ENCODE measurements at places on chromosomes 4 and X.

- peak; percentile 71 for DNase-seq
Measured at GRCh38 chrX:124232523-124233201, 99.8 kb upstream of the TEX13D start.

- peak; percentile 38 for DNase-seq
Measured at GRCh38 chrX:13487731-13488505, 81.5 kb upstream of the EGFL6 start.

DNA sequence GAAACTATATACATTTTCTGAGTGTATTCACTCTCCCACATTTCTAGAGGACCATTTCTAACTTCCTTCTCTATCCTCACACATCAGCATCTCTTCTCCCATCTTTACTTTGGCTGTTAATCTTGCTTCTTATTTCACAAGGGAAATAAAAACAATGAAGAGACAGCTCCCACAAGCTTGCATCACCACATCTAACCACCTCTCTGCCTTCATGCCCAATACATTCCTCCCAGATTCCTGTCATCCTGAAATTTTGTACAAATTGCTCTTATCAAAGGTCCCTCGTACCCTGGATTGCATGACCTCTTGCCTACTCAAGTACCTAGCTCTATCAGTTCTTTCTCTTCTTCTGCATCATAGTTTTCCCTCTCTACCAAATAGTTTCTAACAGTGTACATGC is 215.2 kb downstream of the ANTXR2 start:
- DNase-seq, result no peak

- DNase-seq, result no peak
Measured at GRCh38 chrX:150841456-150842197, 56.8 kb downstream of the CD99L2 start.

GRCh38 chr4:153261914-153262313 is 57.7 kb downstream of the TRIM2 start:
- DNase-seq, result no peak

- peak; percentile 3 for DNase-seq
Measured at GRCh38 chrX:75968293-75968692, 183.2 kb upstream of the MAGEE2 start.

- no peak for DNase-seq
Measured at GRCh38 chrX:99469439-99469838, 940.6 kb downstream of the PCDH19 start.

DNA sequence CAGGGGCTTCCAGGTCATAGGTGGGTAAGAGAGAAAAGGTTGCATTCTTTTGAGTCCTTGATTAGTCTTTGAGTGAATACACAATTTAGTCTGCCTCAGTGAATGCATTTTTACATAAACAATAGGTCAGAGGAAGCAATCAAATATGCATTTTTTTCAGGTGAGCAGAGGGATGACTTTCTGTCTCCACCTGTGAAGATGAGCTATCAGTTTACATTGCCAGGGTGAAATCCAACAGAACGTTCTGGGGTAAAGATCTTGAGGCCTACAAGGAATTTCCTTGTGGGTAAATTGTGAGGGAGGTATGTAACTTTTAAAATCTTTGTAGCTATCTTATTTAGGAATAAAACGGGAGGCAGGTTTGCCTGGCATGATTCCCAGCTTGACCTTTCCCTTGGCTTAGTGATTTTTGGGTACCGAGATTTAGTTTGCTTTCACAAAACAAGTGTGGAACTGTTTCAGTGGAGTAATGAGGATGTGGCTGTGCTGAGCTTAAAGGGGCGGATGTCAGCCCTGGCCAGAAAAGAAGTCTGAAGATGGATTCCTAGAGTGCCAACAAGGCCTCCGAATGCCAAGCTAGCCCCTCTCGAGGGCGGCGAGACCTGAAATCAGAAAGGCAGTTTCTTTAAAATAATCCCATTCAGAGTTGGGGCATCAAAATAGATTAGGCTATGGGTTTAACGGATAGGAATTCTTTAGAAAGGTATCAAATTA is 29.5 kb downstream of the TMEM131L start:
- DNase-seq, result no peak

DNA sequence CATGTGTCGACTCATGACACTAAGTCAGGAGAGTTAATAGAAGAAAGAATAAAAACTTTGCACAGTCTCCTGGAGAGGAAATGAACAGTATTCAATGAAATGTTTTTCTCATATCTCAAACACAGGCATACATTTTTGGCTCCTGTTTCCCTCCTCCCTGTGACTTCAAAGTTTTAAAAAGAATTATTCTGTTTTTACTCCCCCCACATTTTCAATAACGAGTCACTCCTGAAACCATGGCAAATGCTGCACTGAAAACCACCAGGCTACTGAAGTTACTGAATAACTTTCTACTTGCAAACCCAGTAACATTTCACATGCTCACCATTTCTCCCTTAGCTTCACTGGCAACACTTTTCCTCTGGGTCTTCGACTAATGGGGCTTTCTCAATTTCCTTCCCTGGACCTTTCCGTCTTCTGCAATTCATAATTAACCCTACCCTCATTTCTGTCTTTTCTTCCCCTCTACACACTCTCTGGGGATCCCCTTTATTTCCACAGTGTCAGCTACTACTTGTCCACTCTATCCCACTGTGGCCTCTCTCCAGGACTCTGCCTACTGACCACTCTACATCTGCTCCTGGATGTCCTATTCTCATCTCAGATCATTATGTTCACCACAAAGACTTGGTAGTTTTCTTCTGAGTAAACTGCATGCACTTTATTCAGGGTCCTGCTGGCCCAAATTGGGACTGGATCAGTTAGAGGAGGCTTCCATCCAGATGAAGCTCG is 225.8 kb upstream of the ETNPPL start:
- no peak for DNase-seq

Data from activated T-cell treated with anti-CD3 and anti-CD28 coated beads, Interleukin-2, amount 50 U/mL, for 72 hours (primary cell).